B cell (primary cell): ENCODE measurements at places on chromosomes 11 and 22. TPM values are rescaled to one million over a fixed set of nuclear protein-coding genes. Genes with fewer than 3 reads are reported as not detected.
A peak's percentile ranks its signal among the peaks of the same experiment; 100 is the strongest.

DNA sequence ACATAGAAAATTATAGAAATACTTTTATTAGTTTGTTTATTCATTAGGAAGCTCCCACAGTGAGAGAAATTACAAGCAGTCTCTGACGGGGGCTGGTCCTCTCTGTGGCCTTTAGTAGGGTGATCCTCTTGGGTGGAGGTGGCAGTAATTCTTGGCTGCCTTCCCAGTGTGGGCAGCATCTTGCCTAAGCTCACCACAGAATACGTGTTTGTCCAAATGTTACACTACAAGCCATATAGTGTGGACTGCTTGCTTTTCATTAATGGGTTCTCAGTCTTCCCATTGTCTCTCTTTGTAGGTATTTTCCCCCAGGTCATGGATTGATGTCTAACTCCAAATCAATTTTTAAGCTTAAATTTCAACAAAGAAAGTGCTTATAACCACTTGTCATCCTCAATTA is 43.3 kb downstream of the ENDOD1 start:
- no peak for DNase-seq

- no peak for DNase-seq
Observed at GRCh38 chr11:64170419-64170818, 4.5 kb upstream of the MACROD1 start.

- DNase-seq = no peak
Observed at GRCh38 chr22:38005943-38006342, 21.6 kb upstream of the SOX10 start.

DNA sequence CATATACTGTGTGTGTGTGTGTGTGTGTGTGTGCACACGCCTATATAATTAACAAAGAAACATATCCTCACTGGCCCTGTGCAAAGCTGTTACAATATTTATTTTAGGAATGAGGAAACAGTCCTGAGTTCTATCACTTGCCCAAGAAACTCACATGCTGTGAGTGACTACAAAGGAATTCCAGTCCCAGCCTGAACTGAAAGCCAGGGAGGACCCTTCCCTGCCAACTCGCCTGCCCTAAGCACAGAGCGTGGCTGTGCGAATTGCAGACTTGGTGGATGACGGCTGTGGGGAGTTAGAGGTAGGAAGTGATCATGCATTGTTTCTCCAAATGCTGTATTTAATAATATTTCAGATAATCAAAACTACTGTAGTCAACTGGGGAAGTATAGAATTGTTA is 26.4 kb upstream of the CD5 start:
- no peak for DNase-seq

GRCh38 chr11:34065505-34066203 is 14.1 kb downstream of the CAPRIN1 start:
- peak; percentile 12 for DNase-seq

- DNase-seq = no peak
Observed at GRCh38 chr11:112195951-112196351, 20.6 kb downstream of the BCO2 start.

DNA sequence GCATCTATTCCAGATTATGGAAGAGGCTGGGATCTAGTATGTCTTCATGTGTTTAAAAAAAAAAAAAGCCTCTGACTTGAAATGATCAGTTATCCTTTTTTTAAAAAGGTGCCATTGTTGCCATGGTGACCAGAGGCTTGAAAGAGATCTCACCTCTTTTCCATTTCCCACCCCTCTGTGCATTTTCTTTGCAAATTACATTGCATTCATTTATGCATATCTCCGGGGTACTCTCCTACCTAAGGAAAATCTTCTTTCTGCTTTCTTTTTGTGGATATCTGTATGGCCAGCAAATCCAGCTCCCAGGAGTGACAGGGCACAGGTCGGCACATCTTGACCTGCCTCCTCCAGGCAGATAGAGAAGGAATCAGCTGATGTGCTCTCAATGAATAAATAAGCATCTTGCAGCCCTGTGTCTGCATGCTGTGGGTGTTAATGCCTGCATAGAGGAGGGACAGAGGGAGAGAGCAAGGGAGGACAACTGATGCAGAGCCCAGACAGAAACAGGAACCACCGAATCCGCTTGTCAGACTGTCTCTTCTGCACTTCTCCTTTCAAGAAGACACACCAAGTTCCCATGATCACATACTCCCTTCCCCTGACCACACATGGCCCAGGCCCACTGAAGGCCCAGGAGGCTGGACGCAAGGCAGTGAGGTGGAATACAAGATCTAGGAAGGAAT is 50.9 kb downstream of the CWC15 start:
- peak; percentile 38 for DNase-seq

DNA sequence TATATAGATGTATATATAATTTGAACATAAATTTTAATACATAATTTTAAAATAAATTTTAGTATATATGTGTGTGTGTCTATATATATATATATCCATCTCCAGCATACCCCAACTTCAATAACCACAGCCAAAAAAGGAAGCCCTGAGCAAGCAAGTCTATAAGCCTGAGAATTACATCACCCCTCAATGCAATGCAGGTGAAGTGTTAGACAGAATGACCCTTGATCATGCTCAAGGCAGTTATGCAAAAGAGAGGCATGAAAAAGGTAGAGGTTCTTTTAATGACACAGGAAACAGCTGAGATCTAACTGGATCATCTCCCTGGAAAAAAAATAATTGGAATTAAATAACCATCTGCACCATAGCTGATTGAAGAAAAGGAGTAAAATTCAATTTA is 557.9 kb upstream of the ANO5 start:
- no peak for DNase-seq

DNA sequence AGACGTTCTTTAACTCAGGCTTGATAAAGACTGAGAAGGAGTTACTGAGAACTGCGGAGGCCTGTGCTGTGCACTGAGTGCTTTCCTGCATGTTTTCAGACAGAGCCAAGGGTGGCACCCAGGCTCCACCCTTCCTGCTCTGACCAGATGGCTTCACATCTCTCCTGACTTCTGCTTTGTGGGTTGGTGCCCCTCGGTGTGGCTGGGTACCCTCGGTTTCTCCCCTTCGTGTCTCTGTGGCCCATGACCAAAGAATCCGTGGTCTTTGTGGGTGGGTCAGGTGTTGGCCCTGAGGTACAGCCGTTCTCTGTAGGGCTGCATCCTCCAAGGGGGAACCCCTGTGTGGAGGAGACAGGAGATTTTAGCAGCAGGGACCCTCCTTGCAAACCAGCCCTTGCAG is 34.3 kb downstream of the GRIK4 start:
- DNase-seq = peak; percentile 60

DNA sequence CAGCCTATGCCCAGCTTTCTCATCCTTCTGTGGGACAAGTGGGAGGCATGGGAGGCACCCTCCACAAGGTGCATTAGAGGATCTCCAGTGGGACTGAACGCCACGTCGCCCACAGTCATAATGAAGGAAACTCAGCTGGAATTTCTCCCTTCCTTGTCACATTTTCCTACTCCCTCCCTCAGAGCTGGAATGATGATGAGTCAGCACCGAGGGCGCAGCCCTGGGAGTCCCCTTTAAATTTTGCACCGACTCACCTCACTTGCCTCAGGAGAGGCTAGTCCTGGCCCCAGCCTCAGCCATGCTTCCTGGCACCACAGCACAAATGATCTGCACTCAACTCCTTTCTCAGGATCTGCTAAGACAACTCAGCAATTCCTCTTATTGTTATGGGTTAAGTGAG is 34.3 kb downstream of the DBX1 start:
- no peak for DNase-seq

DNA sequence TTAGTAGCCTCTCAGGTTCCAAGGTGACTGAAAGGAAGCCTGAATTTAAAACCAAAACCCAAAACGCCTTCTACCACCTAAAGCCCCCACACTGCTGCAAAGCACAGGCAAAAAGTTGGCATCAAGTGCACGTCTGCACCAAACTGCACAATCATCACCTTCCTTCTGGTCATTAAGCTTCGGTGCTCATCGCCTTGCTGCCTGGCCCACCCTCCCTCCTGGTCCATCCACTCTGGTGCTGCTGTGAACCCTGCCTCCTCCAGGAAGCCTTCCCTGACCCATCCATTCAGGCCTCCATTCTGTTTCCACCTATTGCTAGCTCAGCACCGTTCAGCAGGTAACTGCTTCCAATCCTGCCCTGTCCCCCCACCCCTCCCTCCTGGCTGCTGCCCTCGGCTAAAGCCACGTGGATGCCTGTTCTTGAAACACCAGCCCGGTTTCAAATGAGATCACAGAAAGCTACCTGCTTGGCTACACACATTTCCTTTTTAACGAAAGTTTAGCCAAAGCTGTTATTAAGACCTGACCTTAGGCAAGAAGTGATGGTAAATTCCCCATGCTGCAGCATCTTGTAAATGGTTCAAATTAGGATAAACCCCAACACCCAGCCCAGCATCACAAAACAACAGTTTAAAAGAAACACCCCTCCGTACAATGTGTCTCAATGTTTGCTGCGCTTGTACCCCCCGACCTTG is 53.8 kb upstream of the CD5 start:
- DNase-seq = no peak

- no peak for DNase-seq
Observed at GRCh38 chr11:125332821-125333220, 163.2 kb downstream of the FEZ1 start.

GRCh38 chr22:33023153-33023827 is 34.9 kb downstream of the SYN3 start:
- DNase-seq = no peak

GRCh38 chr11:12404436-12404835 is 27.1 kb downstream of the PARVA start:
- no peak for DNase-seq

DNA sequence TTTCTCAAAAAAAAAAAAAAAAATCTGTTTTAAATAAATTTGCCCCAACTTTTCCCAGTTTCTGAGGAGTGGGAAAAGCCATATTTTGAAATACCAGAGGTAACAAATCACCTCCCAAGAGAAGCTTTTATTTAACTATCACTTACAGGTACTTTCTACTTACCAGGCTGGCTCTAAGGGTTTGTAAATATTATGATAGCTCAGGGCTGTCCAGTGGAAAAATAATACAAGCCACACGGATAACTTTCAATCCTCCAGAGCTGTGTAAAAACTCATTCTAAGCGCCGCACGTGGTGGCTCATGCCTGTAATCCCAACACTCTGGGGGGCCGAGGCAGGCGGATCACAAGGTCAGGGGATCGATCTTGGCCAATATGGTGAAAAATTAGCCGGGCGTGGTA is 5.6 kb upstream of the SEC14L4 start:
- DNase-seq = no peak

GRCh38 chr22:32020117-32020516 is 22.9 kb upstream of the SLC5A1 start:
- no peak for DNase-seq

- DNase-seq = no peak
Observed at GRCh38 chr11:19110295-19110694, 6.7 kb upstream of the ZDHHC13 start.

DNA sequence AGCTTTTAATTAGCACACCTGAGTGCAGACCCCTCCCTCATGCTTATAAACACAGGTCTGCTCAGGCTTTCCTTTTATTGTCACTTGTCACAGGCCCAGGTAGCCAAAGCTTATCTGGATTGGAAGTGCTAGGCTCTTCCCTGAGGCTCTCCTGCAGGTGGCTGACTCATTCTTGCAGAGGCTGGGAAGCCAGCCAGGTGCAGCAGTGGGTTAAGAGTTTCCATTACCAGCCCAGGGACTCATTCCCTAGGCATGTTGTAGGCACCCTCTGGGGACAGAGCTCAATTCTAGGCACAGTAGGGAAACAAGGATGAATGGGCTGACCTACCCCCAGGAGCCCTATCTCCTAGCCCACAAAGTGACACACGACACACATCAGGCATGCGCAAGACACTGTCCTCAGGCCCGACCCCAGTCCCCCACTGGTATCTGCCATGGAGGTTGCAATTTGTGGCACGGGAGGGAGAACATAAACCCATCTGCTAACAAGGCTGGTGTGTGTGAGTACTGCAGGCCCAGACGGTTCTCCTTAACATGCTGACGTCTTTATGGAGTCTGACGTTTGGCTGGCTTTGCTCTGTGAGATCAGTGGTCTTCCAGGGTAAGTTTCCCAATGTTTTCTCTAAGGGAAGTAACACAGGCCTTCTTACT is 94.2 kb downstream of the ABTB2 start:
- DNase-seq = no peak

DNA sequence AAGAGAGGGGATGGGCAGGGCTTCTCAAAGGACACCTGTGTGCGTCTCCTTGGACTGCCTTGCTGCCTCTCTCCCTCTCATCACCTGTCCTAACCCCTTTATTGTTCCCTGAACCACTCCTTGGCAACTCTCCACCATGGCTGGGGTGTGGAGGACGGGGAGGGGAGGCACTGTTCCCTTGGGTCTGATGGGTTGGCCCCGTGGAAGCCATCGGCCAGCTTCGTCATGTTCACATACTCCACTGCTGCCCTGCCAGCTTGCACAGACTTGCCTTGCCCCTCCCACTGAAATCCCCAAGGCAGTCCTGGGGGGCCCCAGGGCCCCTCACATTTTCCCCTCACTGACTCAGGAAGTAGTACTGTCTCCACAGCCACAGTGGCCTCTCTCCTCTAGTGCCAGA is 36.1 kb upstream of the LRRC32 start:
- no peak for DNase-seq

DNA sequence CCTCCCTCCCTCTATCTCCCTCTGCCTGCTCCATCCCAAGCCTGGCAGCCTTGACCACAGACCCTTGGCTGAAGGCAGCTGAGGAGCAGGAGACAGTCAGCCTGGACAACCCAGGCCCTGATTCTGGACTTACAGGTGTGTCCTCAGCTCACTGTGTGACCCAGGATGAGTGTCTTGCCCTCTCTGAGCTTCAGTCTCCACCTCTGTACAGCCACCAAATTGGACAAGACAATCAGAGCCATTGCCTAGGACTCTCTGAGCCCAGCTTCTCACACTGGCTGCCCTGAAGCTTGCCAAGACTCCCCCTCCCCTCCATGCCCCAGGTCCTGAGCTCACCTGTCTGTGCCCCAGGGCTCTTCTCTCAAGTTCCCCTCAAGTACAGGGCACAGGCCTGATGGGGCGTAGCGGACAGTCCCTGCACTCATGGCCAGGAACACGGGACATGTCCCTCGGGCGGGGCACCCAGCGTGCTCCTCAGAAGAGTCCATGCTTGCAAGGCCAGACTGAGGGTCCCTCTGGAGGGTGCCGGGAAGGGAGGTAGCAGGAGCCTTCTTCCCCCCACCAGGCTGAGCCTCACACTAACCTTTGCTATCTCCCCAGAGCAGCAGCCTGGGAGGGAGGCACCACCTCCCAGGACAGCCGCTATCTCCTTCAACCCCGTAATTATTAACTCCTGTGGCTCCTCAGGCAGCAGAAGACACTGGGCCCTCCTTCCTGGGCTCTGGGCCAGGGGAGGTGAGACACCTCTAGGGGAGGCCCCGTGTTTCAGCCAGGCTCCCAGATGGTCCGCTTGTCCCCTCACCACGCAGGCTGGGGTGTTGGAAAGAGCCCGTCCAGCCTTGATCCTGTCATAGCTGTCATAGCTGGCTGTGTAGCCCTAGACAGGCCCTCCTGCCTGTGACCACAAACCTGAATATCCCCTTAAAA is 2.6 kb upstream of the RAB3IL1 start:
- DNase-seq = no peak

- no peak for DNase-seq
Observed at GRCh38 chr11:119459293-119459976, 36.5 kb upstream of the THY1 start.

GRCh38 chr22:43546186-43546585 is 134.4 kb downstream of the MPPED1 start:
- DNase-seq = no peak

TFIP11 gene
- 33.5 and 51.9 TPM in 2 replicates for polyA plus RNA-seq

C11orf42 gene
- polyA plus RNA-seq = not detected in 2 replicates

SCGB1A1 gene
- not detected in 2 replicates for polyA plus RNA-seq

NFAM1 gene
- polyA plus RNA-seq = 0.29 and 0.52 TPM in 2 replicates

BEST1 gene
- 0.07 and 0.42 TPM in 2 replicates for polyA plus RNA-seq

SYT9 gene
- not detected in 2 replicates for polyA plus RNA-seq

PAX6 gene
- polyA plus RNA-seq = not detected in 2 replicates

TPBGL gene
- not detected in 2 replicates for polyA plus RNA-seq

ANGPTL5 gene
- polyA plus RNA-seq = not detected in 2 replicates

RCOR2 gene
- not detected in 2 replicates for polyA plus RNA-seq

BTBD10 gene
- polyA plus RNA-seq = 8.2 and 13.3 TPM in 2 replicates

PRR5L gene
- polyA plus RNA-seq = 5.9 and 9.3 TPM in 2 replicates

MUC2 gene
- polyA plus RNA-seq = not detected in 2 replicates
